ENCODE measurements at places on chromosomes 3 and 15.

GRCh38 chr3:65581313-65581712 is 457.4 kb downstream of the MAGI1 start:
- no peak for DNase-seq

- DNase-seq: no peak
These were observed 904.6 kb downstream of the PDCD6IP start for GRCh38 chr3:34703053-34703452.

- no peak for DNase-seq
These were observed 244.7 kb upstream of the NR2E3 start for GRCh38 chr15:71565631-71566160.

DNA sequence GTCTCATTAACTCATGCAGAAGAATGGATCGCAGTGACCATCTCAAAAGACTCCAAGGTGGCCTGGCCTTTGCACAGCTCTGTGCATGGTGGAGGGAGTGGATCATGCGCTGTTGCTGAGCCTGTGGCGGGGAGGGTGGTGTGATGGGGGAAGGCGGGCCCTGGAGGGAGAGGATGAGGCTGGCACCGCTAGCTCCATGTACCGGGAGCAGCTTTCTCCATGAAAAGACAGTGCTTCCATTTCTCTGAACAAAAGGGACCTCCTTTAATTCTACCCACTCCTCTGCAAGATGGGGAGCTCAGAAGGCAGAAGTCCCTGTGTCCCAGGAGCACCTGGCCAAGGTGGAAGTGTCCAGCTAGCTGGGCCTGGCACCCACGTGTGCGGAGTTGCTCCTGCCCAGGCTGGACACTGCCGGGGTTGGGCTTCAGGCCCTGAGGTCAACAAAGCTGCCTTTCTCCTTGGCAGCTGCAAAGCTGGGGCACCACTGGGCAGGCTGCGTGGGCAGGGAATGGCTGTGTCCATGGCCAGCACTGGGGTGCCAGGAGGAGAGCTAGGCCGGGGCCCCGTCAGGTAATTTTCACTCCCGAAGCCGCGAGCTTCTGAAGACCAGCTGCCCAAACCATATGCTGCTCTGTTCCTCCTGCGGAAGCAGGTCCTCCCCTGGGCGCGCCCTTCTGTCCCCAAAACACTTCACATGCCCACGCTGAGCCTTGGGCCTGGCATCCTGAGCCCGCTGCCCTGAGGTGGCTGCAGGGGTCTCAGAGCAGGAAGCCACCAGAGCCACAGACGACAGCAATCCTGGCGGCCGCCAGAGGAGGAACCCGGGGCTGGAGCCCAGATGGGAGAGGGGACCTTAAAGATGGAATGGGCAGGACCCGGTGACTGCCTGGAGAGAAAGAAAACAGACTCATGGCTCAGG is 6.4 kb downstream of the MAP6D1 start:
- DNase-seq: no peak

- DNase-seq: no peak
These were observed 97.2 kb downstream of the SEMA5B start for GRCh38 chr3:122930063-122930997.

DNA sequence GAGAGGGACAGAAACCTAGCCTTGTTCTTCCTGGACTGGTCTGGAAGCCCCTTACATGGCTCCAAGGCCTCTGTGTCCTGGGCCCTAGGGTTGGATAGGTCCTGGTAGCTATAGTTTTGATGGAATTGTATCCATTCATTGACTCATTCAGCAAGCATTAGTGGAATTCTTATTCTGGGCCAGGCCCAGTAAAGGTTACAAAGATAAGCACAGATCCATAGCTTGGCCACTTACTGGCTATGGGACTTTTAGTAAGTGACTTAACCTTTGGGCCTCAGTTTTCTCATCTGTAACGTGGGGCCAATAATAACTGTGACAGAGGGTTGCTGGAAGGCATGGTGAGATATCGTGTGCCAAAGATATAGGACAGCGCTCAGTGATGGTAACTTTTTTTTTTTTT is 13.6 kb upstream of the DAG1 start:
- no peak for DNase-seq

DNA sequence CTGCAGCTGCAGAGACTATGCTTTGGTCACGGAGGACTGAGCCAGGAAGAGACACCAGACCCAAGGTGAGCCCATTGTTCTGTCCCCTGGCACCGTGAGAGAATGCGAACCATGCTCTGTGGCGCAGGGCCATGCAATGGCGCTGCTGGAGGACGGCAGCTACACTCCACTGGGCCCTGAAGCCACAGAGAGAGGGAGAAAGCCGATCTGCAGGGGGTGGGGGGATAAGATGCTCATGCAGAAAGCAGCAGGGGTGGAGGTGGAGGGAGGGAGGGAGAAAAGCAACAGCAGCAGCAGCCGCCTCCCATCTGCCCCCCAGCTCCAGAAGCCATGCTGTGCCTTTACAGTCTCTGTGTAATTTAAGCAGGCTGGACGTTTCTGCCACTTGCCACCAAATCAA is 5.3 kb downstream of the BDH1 start:
- DNase-seq: no peak

GRCh38 chr15:58593870-58594269 is 155.6 kb downstream of the ADAM10 start:
- no peak for DNase-seq

GRCh38 chr15:95141486-95141885 is 910.1 kb downstream of the MCTP2 start:
- no peak for DNase-seq

- no peak for DNase-seq
These were observed 57.0 kb upstream of the COL6A6 start for GRCh38 chr3:130459944-130460343.

DNA sequence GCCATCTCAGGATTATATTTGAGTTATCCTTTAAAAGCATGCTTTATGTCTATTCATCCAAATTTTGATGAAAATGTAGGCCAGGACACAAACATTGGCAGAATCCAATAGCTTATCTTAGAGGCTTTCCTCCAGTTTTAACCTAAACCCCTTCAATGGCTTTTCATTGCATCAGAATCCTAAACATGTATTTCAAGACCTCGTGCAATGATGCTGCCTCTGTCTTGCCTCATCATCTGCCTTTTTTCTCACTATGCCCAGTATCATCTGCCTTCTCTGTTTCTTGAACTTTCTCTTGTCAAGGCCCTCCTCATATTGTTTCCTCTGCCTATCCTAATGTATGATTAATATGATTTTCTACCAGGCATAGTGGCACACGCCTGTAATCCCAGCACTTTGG is 76.1 kb upstream of the MAP4 start:
- no peak for DNase-seq

DNA sequence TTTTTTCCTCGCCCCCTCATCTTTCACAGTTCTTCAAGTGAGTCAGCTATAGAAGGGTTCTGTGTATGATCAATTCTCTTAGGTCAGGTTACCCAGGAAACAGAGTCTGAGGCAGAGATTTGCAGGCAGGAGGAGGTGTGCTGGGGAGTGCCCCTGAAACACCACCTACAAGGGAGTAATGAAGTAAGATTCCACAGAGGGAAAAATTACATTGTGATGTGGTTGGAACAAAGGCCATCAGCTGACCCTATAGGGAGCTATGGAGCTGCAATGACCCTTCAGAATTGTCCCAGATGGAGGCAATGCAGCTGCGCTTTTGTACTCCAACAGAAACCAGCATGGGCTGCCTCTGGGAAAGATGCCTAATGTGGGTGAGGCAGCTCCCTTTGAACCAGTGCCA is 142.2 kb upstream of the CNTN3 start:
- DNase-seq: no peak

DNA sequence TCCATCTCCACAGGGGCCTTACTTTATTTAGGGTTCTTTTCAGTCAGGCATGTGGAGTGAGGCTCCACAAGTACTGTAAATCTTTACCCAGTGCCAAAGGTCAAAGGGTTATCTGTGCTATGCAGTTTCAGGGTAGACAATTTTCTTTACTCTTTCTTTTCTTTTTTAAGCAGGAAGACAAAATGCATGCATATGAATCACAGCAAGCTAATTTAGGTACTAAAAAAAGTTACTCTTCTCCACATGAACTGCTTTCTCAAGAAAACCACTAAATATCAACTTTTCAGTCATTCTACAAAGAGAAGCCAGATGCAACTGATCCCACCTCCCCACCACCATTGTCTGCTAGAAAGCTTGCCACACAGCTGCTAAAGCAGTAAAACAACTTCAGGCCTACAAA is 73.3 kb upstream of the PYGO1 start:
- DNase-seq: no peak

DNA sequence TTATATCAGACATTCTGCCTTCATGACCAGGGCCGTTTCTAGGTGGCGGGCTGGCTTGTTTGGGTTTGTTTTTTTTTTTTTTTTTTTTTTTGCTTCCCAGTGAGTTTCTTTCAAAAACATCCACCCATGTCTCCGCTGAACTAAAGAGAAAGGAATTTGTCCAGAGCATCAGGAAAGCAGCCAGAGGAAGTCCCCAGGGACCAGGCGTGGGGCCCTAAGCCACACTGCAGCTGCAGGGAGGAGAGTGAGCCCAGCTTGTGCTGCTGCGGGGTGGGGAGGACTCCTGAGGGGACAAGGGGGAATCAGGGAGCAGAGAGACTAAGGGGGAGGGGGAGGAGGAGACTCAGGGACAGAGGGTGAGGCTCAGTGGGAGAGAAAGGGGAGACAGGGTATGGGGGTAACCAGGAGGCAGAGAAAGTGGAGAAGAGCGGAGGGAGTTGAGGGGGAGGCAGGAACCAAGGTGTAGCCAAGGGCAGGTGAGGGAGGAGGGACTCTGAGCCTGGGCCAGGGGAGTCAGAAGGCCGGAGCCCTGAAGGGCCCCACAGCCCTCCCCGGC is 49.5 kb downstream of the CYP11A1 start:
- peak; percentile 52 for DNase-seq

DNA sequence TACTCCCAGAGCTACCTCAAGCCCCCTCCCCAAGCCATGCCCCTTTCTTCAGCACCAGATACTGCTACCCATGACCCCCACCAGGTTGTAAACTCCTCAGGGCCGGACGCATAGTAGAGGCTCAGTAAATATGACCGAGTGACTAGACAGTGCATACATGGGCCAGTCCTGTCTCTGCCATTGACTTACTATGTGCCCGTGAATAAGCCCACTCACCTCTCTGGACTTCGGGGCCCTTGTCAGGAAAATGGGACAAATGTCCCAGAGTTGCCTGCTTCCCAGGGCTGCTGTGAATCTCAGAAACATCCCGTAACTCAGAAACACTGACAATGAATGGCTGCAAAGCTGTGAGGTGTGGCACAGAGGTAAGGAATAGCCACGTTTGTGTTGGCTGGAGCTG is 48.2 kb upstream of the FGD5 start:
- DNase-seq: no peak

DNA sequence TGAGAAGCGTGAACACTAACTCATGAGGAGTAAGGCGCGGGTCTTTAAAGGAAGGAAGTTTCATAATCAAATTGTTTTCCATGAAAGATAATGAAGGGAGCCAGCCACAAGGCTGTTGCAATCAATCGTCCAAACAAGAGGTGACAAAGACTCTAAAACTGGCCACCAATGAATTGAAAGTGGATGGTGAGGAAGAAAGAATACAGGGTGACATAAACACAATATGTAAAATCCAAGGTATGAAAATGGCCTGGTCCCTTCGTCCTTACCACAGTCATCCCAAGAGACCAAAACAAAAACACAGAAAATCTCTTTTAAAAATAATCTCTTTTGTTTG is 12.0 kb downstream of the CD86 start:
- DNase-seq: no peak

DNA sequence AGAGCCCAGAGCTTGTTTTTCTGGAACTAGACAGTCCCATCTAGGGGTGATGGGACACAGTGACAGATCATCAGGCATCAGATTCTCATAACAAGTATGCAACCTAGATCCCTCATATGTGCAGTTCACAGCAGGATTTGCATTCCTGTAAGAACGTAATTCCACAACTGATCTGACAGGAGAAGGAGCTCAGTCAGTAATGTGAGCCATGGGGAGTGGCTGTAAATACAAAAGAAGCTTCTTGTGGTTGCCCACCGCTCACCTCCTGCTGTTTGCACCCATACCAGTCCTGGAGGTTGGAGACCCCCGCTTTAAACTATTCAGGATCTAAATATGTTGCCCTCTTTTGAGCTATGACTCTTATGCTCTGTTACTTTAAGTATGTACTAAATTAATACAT is 167.3 kb downstream of the ALCAM start:
- DNase-seq: no peak

GRCh38 chr3:54870423-54870822 is 57.4 kb downstream of the LRTM1 start:
- DNase-seq: no peak

DNA sequence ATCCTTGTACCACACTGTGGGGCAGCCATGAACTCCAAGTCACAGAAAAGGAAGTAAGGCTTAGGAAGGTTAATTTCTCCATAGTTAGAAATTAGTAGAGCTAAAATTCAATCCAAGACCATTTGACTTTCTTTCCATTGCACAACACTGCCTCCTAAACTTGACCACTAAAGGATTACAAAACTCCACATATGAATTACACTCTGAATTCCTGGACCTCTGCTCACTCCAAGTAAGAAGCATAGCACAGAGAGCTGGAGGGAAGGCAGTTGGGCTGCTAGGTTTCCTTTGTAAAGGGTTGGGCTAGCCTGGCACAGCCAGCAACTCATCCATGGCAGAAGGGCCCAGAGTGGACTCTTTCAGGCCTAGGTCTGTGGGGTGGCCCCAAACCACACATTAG is 134.4 kb downstream of the MYLK start:
- DNase-seq: no peak

GRCh38 chr3:45604066-45604465 is 9.5 kb downstream of the LIMD1 start:
- DNase-seq: no peak

DNA sequence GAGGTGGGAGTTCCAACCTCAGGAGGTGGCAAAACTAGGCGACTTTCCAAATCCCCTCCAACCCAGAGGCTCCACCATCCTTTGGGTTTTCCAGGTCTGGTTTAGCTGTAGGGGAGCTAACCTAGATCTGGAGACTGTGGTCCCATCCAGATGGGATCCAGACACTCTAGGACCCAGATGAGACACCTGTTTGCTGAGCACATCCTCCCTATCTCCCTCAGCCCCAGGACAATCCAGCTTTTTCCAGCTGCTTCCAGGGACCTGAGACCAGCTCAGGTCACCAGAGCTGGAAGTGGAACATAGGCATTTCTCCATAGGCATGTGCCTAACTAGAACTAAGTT is 18.2 kb downstream of the CRTAP start:
- no peak for DNase-seq

DNA sequence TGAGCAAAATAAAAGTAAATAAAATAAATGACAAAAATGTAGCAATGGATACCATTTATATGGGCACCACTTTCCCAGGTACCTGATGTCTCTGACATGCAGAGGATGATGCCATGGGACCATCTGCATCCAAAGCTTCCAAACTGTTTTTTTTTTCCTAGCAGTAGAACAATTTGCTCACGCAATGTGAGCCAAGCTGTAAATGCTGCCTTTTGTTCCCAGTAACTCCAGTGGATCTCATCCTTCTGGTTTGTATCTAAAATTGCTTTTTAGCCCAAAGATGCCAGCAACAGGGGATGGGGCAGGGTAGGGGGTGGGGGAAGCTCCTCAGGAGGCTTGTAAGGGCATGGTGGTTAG is 32.7 kb downstream of the SLC12A8 start:
- DNase-seq: no peak

DNA sequence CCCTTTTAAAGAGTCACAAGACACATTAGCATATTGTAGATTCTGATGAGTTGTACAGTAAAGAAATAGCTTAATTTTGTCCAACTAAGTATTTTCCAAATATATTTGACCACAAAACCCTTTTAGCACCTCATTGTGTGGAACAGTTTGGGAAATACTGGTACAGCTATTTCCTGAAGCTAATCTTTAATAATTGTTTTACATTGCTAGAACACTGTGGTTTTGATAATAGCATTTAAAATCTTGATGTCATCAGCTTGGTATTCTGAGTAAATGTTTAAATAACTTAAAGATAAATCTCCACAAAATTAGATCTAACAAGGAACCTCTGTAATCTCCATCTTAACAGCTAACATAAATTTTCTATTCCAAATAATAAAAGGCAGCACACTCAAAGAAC is 140.0 kb upstream of the MLF1 start:
- DNase-seq: no peak

Measured in SW 1271 (cell line).